ENCODE measurements at places on chromosomes 6 and 20.

DNA sequence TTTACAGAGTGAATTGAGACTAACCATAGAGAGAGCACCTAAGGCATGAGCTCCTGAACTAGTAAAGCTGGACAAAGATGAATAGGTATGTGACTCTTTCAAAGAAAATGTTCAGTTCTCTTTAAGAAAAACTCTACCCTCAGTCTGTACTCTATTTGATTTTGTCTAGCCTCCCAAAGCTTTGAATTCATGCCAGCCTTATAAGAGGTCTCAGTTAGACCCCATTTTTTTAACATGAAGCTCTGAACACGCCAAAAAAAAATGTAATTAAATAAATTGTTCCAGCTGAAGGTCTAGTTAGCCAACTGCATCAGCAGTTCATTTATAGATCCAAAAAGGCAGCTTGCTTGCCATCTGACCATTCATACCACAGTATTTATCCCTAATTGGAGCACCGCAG lies 71.6 kb downstream of the COL9A1 start:
- no peak for DNase-seq

DNA sequence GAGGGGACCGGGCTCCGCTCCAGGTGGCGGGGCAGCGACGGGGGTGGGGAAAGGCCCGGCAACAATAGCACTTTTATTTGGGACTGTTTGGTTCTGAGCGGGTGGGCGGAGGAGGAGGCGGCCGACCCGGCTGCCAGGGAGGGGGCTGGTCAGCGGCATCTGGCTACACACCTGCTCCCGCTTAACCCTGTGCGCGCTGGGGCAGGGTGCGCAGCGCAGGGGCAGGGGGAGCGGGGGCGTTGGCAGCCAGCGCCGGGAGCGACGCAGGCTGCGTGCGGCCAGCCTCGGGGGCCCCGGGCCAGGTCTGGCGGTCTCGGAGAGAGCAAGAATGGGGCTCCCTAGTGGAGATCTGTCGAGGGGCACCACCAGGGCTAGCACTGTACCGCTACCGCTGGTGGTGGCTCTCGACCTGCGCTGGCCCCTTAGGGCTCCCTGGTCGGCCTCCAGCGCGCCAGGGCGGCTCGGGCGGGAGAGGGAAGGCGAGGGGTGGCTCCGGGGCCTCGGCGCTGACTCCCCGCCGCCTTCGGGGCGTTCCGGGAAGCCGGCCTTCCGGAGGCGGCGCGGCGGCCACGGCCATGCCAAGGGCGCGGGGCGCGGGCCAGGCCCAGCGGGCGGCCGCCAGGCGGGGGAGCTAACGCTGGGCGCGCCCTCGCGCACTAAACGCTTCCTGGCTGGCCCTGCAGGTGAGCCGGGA lies 92.4 kb downstream of the NCR2 start:
- no peak for DNase-seq

DNA sequence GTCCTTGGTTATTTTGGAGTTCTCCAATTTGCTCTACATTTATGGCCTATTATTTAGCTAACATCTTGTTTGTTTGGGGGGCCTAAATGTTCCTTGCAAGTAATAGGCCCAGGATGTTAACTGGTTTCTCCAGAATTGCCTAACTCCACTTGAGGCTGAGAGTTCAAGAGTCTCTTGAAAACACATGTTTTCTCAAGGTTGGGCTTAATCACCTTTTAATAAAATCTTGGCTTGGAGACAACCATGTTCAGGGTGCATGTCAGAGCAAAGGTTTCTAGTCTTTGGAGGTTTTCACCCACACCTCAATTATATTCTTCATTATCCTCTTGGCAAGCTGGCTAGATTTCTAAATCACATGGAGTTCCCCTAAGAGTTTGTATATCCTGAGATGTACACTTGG lies 54.2 kb downstream of the KLHL31 start:
- no peak for DNase-seq

DNA sequence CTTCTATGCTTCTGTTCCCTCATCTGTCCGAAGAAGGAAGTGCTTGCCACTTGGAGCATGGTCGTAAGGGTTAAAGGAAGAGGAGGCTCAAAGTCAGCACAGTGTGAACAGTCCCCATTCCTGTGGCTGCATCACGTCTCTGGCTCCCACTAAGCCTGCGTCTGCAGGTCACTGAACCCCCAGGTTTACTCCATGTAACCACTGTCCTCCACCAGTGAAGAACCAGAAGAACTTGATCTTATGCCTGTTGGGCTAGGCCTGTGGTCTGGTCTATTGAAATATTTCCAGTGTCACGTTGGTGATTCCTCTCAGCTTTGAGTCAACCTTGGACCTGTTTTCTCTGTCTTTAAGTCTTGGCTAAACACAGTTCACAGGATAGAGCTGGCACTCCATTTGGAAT lies 45.9 kb upstream of the SCP2D1 start:
- DNase-seq, result no peak

DNA sequence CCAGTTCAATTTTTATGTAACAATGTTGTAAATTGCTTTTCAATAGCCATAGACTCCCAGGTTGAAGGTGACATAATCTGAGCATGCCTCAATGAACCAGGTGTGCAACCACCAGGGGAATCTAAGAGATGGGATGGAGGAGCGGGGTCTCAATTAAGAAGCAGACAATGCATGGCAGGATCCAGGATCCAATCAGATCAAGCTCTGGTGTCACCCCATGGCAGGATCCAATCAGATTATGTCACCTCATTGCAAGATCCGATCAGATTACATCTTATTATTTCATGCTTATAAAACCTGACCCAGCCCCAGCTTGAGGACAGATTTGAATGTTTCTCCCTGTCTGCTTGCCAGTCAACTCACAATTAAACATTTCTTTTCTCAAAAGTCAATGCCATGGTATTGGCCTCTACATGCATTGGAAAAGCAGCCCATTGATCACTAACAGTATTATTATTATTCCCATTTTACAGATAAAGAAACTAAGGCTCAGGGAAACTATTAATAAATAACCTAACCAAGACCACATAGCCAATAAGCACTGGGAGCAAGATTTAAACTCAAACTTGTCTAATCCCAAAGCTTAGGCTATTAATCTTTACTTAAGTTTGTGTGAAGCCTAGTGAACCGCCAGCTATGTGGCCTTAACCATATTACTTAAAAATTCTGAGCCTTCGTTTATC lies 14.3 kb upstream of the SIRT5 start:
- no peak for DNase-seq

GRCh38 chr6:167089243-167090142 lies 33.4 kb upstream of the CCR6 start:
- DNase-seq, result no peak

DNA sequence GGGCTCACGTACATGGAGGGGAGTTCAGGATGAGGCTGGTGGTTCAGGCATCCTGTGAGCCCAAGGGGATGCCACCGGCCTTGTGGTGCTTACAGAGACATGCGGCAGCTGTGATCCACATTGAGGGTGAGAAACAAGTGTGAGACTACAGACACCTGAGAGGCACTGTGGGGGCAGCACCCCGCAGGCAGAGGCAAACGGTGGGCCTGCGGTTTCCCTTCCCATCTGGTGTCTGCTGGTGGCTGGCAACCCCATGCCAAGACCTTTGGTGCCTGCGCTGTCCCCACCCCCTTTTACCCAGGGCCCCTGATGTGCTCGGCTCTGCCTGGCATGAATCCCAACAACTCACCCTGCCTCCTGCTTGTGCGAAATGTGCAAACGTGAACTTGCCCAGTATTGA lies 42.0 kb downstream of the ERMARD start:
- no peak for DNase-seq

DNA sequence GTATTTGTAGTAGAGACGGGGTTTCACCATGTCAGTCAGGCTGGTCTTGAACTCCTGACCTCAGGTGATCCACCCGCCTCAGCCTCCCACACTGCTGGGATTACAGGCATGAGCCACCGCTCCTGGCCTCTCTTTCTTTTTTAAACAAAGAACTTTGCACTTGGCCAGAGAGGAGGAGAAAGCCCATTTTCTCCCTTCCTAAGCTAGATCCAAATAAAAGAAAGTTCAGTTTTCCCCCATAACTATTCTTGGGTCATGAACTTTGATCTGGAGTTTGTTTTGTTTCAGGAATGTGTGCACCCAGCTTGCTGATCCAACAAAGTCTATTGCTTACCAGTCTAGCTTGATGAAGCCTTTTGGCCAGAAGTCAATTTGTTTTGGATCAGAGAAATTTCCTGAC lies 23.4 kb downstream of the KCNS1 start:
- DNase-seq, result no peak

DNA sequence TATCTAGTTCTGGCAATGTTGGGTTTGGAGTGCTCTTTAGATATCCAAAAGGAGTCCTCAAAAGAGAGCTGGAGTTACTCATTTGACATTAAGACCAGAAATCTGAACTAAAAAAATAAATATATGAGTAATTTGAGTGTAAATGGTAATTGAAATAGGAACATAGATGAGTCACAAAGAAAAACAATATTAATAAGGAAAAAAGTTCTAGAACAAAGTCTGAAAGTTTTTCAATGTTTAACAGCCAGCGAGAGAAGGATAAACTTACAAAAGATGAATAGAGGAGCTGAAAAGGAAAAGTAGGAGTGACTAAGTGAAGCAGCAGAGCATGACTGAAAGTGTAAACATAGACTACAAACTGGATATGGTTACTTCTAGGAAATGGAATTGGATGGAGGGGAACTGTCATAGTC lies 46.8 kb downstream of the EPM2A start:
- no peak for DNase-seq

- no peak for DNase-seq
Observed at GRCh38 chr6:3088968-3089367, 20.7 kb downstream of the RIPK1 start.

GRCh38 chr6:142695016-142695415 lies 250.0 kb downstream of the HIVEP2 start:
- no peak for DNase-seq

DNA sequence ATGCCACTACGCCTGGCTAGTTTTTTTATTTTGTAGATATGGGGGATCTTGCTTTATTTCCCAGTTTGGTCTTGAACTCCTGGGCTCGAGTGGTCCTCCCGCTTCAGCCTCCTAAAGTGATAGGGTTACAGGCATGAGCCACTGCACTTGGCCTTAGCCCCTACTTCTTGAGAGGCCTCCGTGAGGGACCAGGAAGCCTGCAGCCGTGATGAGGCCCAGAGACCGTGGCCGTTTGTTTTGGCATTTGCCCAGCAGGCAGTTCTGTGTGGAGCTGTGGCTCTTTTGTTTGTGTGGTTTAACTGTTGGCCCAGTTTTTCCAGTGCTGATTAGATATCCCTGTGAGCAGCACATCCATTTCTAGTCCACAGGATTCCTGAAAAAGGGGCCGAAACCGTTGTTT lies 39.8 kb downstream of the SRSF3 start:
- DNase-seq, result no peak

- DNase-seq, result no peak
Observed at GRCh38 chr6:35341557-35341956, 801 bp upstream of the PPARD start.

- no peak for DNase-seq
Observed at GRCh38 chr6:135022050-135022697, 32.4 kb downstream of the HBS1L start.

DNA sequence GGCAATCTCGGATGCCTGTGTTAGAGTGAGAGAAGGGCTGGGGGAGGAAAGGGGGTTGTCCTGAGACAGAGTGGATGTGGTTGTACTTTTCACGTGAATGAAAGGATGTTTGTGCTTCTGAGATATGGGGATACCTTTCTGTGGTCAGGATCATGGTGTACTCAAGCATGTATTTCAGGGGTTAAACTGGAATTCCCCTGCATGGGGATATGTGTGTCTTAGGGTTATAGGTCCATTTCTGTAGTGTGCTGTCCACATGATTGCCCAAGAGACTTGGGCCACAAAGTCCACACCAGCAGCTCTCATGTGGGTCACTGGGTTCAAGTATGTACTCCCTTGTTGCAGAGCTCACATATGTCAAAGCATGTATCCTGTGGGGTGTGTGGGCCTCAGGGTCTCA lies 10.5 kb downstream of the SYNGAP1 start:
- no peak for DNase-seq

- DNase-seq, result no peak
Observed at GRCh38 chr6:39083231-39083634, 31.8 kb downstream of the SAYSD1 start.

GRCh38 chr6:165716886-165717285 lies 53.8 kb upstream of the PDE10A start:
- DNase-seq, result no peak

- DNase-seq, result no peak
Observed at GRCh38 chr6:13373488-13373886, 45.1 kb upstream of the TBC1D7 start.

GRCh38 chr20:15655295-15655874 lies 917.9 kb downstream of the KIF16B start:
- no peak for DNase-seq

DNA sequence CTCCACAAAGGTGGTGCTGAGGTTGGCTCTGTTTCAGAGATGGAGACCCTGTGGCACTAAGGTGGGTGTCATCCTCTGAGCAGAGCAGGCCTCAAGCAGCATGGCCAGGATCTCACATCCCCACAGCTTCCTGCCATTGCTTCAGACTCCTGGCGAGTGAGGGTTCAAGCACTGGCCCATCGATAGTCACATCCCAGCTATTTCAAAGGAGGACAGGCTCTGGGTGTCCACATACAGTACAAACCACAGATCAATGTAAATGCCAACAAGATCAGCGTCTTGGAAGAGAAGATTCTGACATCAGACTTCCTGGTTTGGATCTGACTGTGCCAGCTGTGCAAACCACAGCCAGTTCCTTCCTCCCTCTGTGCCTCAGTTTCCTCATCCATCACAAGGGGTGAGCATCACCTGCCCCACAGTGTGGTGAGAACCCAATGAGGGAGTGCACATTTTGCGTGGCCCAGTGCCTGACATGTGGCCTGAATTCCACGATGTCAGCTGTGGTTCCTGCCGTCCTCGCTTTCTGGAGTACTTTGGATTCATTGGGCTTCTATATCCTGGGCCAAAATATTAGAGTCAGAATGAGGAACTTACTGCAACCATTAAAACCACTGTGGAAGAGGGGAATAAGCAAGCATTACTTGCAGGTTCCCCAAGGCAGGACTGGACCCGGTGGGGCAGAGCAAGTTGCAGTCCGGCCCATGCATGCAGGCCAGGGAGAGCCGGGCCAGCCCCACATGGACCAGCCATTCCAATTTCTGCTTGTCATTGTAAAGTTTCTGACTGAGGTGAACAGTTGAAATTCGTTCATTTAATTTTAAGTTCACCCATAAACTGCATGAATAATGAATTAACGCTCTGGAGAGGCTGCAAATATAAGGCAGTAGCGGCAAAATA lies 236.0 kb downstream of the TTLL2 start:
- DNase-seq, result no peak

DNA sequence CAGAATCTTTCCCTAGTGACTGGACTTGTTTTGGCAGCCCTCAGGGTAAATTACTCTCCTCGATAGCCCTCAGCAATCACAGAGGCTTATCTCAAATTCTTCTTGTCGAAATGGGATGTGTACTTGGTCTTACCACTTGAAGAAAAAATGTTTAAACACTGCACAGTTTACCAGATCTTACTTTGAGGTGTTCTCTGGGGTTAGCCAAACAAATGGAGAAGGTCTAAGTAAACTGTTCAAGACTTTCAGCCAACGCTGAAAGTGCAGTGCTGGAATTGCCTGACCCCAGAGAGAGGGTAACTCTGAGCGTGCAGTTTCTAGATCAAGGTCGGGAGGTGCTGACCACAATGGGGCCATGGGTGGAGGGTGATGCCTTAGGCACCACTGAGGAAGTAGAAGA lies 39.2 kb downstream of the MYLIP start:
- DNase-seq, result no peak

Data from activated CD4-positive, CD25-positive, alpha-beta regulatory T cell treated with anti-CD3 and anti-CD28 coated beads, Interleukin-2, amount 50 U/mL, for 16 hours (primary cell).